ENCODE measurements at places on chromosomes 6 and 20.

GRCh38 chr6:43873806-43874714 is 104.0 kb downstream of the VEGFA start:
- no peak for DNase-seq

DNA sequence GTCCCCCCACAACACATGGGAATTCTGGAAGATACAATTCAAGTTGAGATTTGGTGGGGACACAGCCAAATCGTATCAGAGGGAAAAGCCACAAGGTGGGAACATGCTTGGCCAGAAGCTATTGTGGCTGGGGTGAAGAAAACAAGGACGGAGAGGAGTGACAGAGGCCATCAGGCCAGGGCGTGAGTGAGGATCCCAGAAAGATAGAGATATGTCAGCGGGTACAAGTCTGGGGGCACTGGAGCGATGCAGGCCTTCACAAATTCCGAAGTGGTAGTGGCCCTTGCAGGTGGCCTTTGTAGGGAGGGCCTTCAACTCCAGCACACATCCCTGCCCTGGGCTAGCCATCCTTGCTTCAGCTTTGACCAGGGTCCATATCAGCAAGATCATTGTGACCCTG is 159.1 kb downstream of the BCAS1 start:
- DNase-seq: no peak

GRCh38 chr6:44133003-44133931 is 5.9 kb downstream of the TMEM63B start:
- no peak for DNase-seq

GRCh38 chr6:165543781-165544180 is 119.3 kb downstream of the PDE10A start:
- DNase-seq: no peak

GRCh38 chr6:85460921-85461797 is 11.3 kb downstream of the NT5E start:
- DNase-seq: peak; percentile 28

DNA sequence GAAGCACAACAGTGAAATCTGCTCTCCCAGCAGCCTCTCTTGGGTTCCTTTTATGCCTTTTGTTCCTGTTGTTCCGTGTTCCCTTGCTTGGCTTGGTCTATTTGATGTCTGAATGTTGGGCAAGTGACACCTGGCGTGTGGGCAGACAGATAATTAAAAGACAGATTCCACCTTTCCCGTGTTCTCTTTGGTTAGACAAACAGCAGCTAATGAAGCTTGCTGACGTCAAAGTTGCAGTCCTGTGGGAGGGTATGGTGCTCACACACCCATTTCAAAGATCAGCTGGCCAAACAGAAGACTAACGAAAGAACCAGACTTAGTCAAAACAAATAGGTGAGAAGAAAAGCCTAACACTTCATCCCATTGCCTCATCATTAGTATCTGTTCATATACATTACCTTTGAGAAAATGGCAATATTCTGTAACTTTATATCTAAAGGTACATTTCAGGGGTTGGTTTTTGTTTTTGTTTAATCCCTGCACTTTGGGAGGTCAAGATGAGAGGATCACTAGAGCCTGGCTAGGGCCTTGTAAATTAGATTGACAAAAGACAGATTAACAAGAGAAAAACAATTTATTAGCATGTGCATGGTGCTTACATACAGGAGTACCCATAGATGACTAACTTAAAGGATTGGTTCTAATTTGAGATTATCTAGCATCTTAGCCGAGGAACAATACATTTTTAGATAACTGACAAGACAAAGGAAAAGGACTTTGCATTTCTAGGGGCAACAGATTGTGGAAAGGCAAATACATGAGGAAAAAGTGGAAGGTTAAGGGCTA is 48.9 kb upstream of the TNFRSF21 start:
- DNase-seq: no peak

DNA sequence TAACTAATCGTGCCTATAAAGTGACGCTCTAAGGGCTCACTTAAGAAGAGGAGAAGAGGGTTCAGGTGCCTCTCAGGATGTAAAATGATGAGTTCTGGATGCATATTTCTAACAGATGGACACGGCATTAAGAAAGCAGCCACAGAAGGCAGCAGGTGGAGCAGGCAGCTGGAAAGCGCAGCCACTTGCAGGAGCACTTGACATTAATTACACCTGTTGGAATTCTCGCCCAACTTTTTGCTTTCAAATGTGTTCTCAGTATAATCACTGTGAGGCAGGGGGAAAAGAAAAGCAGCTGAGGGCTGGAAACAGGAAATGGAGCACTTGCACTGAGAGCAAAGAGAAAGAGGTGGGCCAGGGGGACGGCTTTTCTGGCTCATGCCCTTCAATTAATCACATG is 164.2 kb downstream of the NKAIN2 start:
- DNase-seq: no peak

DNA sequence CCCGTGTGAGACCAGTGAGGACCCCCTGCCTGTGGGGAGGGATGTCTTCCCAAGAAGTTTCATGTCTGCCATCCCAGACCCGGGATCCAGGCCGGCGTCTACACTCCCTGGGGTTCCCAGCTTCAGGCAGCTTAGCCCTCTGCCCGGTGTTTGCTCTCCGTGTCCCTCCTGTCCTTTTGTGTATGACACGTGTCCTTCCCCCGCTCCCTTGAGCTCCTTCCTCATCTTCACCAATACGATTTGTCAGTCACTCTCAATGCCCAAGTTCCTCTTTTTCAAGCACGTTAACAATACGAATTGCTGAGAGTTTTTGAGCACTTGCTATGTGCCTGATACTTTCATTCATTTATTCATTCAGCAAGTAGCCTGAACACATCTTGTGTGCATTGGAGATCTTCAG is 115.6 kb upstream of the PTPN1 start:
- peak; percentile 38 for DNase-seq
